ENCODE measurements at places on chromosomes 3 and 15.
A peak's percentile ranks its signal among the peaks of the same experiment; 100 is the strongest.

GRCh38 chr3:364287-364686 is 167.7 kb downstream of the CHL1 start:
- no peak for DNase-seq

DNA sequence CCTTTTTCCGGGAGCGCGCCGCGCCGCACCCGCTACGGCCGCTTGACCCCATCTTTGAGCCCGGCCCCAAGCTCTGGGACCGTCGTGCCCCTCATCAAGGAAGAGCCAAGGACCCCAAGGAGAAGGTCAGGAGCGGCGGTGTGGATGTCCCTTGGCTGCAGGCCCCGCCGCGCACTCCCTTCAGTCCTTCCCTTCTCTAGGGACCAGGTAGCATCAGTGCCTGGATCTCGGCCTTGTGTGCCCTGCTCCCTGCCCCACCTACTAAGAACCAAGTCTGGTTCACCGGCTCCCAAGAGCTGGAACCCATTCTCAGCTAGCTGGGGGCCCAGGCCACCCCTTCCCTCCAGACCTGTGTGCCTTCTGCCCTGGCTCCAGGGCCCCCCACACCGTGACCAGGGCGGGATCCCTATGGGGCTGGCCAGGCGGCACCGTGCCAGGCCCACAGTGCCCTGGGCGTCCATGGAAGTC is 69.3 kb upstream of the CGNL1 start:
- DNase-seq: no peak

- DNase-seq: no peak
Observed at GRCh38 chr3:180265551-180265950, 228.8 kb upstream of the PEX5L start.

- no peak for DNase-seq
Observed at GRCh38 chr15:78640527-78641101, 396 bp downstream of the CHRNB4 start.

- no peak for DNase-seq
Observed at GRCh38 chr15:92012368-92012629, 158.8 kb downstream of the SLCO3A1 start.

DNA sequence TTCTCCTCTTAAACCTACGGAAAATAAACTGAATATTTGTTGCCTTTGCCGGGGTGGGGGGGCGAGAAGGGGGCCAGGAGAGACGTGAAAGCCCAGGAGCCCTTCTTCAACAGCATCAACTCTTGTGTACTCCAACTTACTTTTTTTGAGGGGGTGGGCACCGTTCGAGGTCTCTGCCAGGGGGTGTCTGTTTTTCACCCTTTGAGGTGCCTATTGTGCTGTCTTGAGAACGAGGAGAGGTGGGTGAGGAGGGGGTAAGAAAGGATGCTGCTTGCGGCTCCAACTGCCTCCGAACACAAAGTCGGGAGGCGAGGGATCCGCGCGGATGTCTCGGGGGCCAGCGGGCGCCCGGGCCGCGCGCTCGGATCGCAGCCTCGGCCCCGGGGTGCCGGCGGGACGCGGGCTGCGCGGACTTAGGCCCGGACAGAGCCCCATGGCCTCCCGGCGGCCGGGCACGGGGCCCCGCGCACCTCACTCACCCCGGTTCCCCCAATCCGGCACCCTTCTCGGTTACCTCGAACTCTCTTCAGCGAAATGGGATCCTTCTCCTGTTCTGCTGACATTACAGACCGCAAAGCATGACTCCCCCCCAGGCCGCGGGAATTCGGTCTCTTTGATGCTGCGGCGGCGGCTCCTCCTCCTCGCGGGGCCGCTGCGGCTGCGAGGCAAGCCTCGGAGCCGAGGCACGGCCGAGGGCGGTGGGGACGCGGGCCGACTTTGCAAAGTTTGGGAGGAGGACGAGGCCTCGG is 650 bp downstream of the PYGO1 start:
- DNase-seq: no peak

- DNase-seq: no peak
Observed at GRCh38 chr3:114274929-114275328, 18.9 kb upstream of the TIGIT start.

DNA sequence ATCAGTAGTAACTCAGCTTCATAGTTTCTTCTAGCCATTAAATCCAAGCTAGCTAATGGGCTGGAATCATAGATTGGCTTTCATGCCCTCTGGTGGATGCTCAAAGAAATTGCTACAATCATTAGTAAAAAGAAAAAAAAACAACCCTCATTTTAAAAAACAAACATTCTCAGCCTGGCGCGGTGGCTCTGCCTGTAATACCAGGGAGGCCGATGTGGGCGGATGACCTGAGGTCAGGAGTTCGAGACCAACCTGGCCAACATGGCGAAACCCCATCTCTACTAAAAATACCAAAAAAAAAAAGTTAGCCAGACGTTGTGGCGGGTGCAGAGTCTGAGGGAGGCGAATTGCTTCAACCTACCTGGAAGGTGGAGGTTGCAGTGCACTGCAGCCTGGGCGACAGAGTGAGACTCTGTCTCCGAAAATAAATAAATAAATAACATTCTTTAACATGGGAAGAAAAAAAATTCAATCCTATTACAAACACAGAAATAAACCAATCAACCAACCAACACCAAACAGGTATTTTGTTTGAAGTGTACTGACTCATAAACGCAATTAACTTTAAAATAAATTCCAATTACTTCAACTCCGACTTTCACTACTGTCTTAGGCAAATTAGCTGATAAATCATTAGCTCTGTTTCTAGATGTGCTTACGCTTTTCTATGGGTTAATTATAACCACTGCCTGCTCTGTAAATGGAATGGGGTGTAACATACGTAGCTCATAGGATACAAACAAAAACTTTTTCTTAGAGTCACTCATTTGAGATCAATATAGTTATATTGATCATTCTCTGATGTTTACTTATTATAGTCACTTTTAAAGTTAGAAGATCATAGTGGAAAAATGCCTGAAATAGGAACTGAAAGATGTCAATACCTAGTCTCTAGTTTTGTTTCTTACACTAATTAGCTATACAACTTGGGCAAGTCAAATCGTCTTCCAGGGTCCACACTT is 24.9 kb downstream of the TMEM207 start:
- peak; percentile 5 for DNase-seq

- no peak for DNase-seq
Observed at GRCh38 chr3:135100366-135100765, 305.3 kb downstream of the EPHB1 start.

DNA sequence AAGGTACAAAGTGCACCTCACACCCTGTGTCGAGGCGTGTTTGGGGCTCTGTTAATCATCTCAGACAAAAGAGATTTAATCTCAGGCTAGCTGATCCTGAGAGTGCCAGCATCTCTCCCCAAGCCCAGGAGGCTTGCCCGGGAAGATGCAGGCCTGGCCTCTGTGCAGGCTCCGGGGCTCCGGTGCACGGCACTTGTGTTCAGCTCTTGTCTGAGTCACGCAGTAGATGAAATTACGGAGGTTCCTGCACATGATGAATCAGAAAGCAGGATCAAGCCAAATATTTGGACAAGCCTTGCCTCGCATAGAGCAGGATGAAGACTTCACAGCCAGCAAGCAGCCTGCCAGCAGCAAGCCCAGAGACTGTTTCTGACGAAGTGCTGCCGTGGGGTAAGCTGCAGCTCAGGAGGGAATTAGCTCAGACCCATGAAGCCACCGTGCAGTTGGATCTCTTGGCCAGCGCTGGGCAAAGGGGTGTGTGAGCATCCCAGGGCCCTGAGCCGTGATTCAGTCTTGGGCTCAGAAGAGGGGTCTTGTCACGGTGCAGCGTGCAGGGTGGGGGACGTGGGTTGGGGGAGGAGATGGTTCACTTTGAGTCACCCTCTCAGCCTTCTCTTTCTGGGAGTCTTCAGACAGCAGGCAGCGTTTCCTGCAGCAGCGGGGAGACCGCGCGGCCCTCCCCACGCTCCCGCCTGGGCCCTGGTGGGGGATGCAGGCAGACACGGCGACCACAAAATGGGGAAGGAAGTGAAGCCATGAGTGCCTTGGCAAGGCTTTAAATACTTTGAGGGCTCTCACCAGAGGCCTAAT is 89.2 kb upstream of the MEF2A start:
- no peak for DNase-seq

GRCh38 chr3:52233968-52234367 is 5.0 kb downstream of the TWF2 start:
- no peak for DNase-seq

- no peak for DNase-seq
Observed at GRCh38 chr15:91891101-91891500, 37.6 kb downstream of the SLCO3A1 start.

DNA sequence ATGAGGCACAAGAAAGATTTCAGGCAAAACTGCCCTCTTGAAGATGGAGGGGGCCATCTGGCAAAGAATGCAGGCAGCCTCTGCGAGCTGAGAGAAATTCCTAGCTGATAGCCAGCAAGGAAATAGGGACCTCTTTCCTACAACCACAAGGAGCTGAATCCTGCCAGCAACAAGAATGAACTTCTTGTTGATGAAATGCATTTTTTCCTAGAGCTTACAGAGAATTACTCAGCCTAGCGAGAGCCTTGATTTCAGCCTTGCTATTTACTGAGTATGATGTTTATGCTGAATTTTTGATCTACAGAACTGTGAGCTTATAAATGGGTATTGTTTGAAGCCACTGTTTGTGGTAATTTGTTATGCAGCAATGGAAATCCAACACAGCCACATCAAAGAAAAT is 148.5 kb upstream of the NAALADL2 start:
- no peak for DNase-seq

DNA sequence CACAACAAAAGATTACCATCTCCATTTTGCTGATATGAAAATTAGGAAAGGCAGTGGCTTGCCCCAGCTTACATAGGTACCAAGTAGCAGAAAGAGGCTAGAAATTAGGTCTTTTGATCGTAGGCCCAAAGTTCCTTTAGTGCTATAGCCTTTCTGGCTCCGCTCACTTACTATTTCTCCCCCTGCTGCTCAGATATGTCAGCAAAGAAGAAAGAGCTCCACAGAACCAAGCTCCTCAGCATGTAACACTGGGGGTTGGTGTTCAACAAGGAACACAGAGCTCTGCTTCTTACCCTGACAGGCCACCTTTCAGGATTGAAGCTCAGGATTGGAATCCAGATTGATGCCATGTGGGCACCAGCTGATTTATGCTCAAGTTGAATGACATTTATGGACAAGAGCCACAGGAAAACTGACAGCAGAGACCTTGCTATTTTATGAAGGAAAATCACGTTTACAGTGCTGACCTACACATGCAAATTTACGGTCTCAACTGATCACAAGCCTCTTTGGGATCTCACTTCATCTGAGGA is 6.1 kb upstream of the IL12A start:
- no peak for DNase-seq

DNA sequence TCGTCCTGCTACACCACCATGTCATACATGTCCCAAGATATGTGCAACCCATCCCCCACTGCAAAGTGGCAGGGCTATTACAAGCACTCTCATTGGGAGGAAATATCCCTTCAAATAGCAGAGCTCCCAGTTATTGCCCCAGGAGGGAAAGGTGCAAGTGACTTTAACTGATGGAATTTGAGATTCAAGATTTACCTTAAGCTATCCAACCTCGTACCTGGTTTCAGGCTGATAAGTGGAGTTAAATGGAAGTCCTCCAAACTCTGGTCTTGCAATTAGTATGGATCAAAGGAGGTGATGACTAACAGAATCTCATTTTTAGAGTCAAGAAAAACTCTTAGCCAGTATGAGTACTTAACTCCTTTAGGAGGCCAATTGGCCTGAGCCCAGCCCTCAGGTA is 2.1 kb downstream of the SLCO2A1 start:
- no peak for DNase-seq

GRCh38 chr15:26595611-26596010 is 177.3 kb downstream of the GABRB3 start:
- no peak for DNase-seq

DNA sequence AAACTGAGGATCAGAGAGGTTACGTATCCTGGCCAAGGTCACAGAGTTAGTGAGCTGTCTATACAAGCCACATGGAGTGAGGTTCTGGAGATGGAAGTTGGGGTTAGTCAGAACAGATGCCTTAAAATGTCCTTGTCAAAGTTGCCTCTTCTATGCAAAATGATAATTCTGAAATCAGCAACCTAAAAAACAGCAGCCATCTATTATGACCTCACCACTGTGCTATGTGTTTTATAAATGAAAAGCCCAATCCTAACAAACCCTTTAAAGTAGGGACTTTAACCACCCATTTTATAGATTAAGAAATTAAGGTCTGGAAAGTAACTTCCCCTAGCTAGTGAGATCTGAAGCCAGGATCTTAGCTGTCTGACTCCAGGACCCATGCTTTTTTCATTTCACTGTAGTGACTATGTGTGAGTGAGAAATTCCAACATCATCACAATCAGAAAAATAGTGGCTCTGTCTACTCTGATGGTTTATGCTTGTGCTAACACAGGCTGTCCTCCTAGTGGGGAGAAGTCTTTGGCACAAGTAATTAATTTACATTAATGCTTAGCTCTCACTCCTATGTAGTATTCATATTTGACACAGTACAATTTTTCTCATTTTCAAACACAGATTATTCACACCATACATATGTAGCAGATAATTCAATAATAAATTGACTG is 143.6 kb downstream of the ANO10 start:
- DNase-seq: peak; percentile 6

DNA sequence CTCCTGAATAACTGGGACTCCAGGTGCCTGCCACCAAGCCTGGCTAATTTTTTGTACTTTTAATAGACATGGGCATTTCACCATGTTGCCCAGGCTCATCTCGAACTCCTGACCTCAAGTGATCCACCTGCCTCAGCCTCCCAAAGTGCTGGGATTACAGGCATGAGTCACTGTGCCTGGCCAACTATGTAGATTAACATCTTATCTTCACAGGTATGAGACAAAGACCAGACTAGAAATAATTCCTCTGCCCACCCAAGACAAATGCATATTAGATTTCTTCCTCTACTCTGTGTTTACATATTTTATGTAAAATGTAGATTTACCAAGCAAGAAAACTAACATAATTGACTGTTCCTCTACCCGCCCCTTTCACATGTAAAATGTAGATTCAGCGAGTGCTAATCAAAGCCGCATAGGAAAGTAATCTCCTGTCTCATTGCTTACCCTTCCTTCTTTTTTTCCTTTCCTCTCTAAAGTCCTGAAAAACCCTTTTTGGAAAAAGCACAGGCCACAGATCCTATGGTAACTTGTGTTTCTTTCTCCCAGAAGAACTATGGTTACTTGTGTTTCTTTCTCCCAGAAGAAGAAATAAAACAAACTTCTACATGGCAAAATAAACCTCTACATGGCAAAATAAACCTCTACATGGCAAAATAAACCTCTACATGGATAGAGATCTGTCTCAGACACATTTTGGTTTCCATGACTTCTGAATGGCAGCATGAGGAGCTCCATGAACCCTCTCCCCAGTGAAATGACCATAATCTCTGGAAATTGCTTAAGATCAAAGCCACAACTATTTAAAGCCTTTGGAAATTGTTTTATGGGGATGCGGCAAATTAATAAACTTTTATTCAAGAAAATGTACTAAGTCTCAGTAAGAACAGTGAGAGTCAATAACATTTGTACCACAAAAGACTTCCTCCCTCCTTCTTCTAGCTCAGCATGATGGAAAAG is 9.1 kb upstream of the ABHD2 start:
- DNase-seq: no peak

GRCh38 chr3:153958635-153959595 is 162.3 kb upstream of the ARHGEF26 start:
- DNase-seq: no peak
